COR-L47 (cell line): ENCODE measurements at places on chromosomes 4 and X.

DNA sequence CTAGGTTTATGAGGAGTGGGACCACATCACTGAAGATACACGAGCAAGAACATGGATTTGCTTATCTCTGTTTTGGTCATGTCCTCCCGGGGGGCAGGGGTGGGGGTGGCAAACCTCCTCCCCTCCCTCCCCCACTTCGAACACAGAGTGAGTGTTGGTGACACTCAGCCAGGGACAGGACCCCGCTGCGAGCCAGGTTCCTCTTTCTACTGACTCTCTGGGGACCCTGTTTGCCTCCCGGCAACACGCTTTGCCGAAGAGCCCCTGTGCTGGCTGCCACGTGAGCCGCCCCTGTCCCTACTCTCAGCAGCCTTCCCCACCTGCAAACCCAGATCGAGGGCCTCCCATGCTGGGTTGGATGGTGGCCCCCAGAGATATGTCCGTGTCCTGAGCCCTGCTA lies 34.7 kb downstream of the P2RY8 start:
- no peak for DNase-seq

DNA sequence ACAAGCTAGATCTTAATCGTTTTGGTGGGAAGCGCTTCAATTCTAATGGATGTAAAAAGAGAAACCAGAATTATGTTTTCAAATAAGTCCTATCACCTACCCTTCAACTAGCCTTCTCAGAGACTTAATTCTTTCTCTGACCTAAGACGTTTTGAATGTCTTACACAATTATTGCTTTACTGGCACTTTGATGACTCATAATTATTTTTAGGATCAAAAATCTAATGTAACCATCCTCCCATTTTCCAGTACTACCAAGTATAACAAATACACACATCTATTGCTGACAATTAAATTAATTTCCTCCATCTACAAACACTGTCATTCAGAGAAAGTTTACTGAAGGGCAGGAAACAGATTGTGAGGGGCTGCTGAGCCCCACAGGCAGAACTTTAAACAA lies 108.6 kb downstream of the PPP3CA start:
- no peak for DNase-seq

- no peak for DNase-seq
Observed at GRCh38 chr4:153798420-153798819, 9.5 kb upstream of the SFRP2 start.

GRCh38 chr4:102640669-102641068 lies 120.1 kb downstream of the MANBA start:
- DNase-seq: no peak

- DNase-seq: no peak
Observed at GRCh38 chr4:123463869-123464268, 67.3 kb downstream of the SPRY1 start.

DNA sequence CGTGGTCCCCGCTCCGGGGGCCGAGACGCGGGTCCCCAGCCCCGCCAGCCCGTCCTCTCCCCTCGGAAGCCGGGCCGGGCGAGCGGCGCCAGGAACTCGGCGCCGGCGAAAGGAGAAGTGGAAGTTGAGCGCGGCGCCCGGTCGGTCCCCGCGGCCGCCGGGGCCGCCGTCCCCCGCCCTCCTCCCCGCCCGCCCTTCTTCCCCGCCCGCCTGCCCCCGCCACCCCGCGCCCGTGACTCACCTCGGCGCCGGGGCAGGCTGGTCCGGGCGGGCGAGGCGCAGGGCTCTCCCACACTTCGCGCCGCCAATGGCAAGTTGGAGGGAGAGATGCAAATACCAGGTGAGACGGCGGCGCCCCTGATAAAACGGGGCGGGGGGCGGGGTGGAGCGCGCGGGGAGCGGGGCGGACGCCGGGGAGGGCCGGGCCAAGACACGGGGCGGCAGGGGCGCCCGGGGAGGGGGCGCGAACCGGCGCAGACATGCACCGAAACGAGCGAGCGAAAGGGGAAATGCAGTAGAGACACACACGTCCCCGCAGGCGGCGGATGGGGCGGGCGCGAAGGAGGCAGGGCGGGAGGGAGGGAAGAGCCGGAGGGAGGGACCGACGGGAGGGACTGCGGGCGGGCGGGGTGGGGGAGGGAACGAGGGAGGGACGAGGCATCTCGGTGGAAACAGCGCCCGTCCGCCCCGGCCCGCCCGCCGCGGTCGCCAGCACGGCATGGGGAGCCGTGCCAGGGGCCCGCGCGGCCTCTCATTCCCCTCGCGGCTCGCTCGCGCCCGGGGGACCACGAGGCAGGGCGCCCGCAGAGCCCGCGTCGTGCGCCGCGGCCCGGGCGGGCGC lies at the start of gene ELF4:
TSS of gene ELF4 (minus strand) at position 119 of the 841 bp plus-strand sequence. CDS start 29,167 bp downstream, outside the sequence.
- DNase-seq: peak; percentile 15

DNA sequence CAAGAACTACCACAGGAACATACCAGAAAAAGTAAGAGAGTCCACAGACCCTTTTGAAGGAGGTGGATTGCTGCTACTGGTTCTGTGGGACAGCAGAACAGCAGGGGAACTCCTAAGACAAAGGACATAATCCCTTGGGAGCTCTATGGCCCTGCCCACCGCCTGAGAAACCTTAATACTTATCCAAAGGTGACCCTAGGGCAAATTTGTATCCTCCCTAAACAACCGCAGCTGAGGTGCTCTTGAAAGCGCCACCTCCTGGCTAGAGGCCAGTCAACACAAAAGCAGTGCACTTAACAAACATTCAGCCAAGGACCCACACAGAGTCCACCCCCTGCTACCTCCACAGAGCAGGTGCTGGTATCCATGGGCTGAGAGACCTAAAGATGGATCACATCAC lies 136.8 kb downstream of the ADAM29 start:
- no peak for DNase-seq

DNA sequence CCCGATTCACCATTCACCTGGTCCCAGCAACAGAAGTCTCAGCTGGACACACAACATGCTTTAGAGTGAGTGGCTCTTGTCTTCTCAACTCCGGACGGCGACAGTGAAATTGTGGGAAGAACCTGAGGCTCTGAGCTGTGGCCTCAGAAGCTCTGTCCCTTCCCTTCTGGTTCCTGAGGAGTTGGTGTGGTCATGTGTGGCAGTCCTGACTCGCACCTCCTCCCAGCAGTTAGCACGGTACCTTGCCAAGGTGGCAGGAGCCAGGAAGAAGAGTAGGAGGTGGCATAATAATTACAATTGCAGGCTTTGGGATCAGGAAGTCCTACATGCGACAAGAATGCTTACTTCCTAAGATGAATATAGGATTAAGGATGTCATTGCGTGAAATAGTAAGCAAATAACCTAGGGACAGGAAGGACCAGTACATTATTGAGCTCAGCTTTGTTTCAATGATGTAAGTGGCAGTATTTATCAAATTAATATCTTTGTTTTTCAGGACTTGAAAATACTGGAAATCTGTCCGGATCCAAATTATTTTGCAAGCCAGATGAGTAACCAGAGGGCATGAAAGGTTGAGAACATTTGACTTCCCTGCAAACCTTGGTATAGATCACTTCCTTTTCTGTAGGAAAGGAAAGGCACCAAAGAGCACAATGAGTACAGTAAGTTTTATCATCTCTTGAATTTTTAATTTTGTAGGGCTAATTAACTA lies 21.1 kb downstream of the RNF4 start:
- DNase-seq: no peak

DNA sequence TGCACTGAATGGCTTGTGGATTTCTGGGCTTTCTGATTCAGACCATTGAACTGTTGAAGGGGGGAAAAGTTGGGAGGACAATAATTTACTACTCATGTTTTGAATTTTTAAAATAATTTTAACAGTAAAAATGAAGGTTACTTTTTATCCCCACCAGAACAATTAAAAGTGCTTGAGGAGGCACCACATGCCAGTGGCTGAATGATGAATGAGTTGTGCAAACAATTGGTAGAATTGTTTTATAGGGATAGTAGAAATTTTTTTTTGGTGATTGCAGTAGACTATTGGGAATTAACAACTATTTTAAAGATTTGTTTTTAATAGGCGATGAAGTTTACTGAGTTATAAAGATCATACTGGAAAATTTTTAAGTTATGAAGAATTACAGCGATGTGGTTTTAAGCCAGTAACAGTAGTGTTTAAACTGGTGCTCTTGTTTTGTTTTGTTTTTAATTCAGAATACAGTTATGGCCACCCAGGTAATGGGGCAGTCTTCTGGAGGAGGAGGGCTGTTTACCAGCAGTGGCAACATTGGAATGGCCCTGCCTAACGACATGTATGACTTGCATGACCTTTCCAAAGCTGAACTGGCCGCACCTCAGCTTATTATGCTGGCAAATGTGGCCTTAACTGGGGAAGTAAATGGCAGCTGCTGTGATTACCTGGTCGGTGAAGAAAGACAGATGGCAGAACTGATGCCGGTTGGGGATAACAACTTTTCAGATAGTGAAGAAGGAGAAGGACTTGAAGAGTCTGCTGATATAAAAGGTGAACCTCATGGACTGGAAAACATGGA lies 2.7 kb downstream of the REST start:
- no peak for DNase-seq

DNA sequence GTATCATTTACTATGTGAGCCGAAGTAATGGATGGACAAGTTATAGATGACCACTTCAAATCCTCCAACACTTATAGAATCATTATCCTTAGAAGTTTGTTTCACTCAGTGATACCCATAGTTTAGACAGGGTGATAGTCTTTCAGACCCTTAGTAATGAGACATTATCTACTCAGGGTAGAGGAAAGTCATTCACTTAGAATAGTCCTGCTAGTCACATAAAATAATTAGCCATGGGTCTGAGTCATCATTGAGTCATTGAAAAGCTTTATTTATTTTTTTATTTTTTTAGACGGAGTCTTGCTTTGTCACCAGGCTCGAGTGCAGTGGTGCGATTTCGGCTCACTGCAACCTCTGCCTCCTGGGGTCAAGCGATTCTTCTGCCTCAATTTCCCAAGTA lies 321.7 kb upstream of the FSTL5 start:
- DNase-seq: no peak

DNA sequence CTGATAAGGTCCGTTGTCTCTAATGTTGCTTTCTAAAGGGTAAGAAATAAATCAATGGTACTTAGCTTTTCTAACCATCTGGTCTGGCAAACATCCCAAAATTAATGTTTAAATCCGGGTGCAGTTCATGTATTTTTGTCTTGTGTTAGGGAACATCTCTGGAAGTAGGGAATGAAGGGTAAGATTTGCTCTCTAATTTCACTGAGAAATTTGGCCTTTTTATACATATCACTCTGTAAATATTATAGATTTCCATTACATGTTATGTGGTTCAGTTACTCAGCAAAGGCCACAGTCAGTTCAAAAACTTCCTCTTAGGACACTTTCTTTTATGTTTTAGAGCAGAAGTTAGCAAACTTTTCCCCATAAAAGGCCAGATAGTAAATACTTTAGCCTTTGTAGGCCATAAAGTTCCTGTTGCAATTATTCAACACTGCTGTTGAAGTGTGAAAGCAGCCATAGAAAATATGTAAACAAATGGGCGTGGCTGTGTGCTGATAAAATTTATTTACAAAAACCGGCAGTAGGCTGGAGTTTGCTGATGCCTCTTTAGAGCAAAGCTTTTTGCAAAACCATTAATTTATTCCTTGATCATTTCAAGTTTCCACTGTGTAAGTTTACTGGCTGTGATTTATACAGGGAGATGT lies 218.1 kb downstream of the ANTXR2 start:
- DNase-seq: no peak

GRCh38 chr4:58477950-58478349 lies 1367.8 kb upstream of the IGFBP7 start:
- no peak for DNase-seq

GRCh38 chrX:38882894-38883626 lies 81.8 kb downstream of the MID1IP1 start:
- no peak for DNase-seq

DNA sequence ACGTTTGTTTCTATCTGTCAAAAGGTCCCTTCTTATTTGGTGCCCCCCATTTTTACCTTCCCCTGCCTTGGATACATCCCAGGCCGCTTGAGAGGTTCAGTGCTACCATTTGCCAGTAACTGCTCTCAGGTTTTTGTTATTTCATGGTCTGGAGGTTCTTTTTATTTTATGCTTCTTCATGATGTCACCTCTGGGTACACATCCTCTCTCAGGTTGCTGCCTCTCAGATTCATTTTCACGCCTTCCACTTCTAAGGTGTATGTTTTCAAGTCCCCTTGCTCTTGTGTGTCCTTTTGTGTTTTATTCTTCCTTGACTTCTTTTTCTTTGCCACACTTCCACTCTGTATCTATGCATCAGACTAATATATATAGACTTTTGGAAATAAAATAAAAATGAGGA lies 640.1 kb upstream of the AADAT start:
- DNase-seq: no peak

GRCh38 chrX:150365051-150365989 lies 2.2 kb downstream of the MAMLD1 start:
- DNase-seq: peak; percentile 12

DNA sequence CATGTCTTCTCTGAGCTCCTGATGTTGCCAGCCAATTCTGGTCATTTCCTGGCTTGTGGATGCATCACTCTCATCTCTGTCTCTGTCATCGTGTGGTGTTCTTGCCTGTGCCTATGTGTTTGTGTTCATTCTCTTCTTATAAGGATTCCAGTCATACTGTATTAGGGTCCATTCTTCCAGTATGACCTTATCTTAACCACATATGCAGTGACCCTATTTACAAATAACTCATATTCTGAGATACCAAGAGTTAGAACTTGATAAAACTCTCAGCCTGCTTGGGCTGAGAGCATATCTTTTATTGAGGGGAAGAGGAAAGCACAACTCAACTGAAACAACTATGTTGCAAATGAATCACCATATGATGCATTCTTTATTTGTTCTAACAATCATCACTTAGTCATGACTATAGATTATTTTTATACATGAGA lies 189.0 kb upstream of the ANXA10 start:
- DNase-seq: no peak

- no peak for DNase-seq
Observed at GRCh38 chr4:38075370-38076152, 115.4 kb downstream of the PTTG2 start.

- no peak for DNase-seq
Observed at GRCh38 chr4:123977641-123978081, 581.1 kb downstream of the SPRY1 start.
